ENCODE measurements at places on chromosomes 12 and 14.

DNA sequence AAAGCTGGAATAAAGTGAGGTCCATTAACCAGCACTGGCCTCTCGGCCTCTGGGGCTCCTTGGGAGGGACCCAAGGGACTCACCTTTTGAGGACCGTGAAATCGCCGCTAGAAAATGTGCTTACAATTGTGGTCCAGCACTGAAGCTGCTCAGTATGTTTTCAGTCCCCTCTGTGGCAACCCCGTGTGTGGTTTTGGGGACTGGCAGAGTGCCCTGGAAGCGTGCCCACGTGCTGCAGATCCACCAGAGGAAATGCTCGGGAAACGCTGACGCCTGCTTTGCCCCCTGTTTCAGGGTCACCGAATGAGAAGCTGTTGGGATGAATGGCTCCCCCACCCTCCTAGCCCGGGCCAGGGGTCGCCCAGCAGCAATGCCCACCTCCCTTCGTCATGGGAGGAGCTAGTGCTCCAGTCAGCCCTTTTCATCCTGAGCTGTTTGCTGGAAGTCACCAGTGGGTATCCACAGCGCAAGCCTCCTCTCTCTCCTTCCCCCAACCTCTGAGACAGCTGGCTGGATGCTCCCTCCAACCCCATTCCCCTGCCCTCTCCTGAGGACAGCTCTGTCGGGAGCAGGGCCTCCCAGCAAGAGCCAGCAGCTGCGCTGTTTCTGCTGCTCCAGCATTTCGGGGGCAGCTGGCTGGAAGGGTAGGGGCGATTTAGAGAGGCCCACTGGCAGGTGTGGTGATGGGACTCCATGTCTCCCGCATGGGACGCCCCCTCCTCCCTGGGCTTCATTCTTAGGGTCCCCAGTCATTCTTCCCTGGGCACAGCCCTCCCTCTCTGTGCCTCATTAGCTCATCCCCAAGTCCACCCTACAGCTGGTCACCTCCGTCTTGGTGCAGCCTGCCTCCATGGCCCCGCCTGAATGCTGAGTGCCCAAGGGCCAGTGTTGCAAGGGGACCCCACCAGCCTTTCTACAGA lies 33.2 kb upstream of the PPP1R13B start:
- peak; percentile 73 for DNase-seq

- no peak for DNase-seq
Measured at GRCh38 chr14:99945732-99946651, 119.2 kb upstream of the EVL start.

- DNase-seq: no peak
Measured at GRCh38 chr14:39351708-39352107, 80.5 kb downstream of the FBXO33 start.

DNA sequence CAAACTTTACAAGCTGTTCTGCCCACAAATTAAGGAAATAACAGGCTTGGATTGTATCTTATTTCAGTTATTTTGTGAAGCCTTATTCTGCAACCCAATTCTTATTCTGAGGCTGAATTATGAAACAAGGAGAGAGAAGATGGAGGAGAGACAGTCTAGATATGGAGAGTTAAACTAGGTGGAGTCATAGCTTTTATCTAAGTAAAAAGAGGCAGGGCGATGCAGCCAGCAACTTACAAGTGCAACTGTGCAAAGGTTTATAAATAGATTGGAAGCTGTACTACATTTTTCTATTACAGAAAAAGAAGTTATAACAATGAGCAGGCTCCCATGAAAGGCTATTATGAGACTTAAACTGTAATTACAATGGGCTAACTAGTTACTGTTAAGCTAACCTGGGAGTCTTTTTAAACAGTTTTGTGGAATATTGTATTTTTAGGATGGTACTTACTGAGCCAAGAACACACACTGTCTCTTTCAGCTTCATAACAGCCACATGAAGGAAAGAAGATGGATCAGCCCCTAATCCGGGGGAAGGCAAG lies 22.4 kb downstream of the NID2 start:
- peak; percentile 83 for DNase-seq

DNA sequence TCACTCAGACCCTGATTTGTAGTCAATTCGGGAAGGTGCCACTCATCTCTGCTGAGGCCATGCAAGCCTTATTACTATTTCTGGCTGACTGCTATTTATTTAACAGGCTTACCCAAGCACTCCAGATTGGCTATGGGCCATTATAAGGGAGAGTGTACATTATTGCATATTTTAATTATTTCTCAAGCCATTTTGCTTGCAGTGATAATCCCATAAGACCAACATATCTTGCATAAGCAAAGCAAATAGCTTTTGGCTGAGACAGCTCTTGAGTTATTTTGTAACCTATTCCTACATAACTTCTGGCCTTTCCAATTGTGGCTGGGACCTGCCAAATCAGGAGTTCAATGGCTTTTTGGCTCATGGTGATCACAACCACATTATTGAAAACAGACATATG lies 509.6 kb upstream of the USP15 start:
- DNase-seq: no peak

DNA sequence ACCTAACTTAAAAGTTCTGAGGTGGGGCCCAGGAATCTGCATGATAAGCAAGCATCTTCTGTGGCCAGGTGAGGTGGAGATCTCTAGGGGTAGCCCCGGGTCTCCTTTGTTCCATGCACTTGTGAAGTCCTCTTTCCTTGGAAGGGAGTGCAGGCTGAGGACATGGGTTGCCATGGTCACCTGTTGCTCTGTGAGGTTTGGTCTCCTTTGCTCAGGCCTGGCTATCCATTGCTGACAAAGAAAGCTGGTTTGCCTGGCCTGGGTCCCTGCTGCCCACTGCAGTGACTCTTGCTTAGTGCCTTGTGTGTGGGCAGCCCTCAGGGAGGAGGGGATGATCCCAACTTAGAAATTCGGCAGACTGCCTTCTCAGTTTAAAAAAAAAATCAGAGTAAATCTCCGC lies 11.1 kb downstream of the NRXN3 start:
- no peak for DNase-seq

DNA sequence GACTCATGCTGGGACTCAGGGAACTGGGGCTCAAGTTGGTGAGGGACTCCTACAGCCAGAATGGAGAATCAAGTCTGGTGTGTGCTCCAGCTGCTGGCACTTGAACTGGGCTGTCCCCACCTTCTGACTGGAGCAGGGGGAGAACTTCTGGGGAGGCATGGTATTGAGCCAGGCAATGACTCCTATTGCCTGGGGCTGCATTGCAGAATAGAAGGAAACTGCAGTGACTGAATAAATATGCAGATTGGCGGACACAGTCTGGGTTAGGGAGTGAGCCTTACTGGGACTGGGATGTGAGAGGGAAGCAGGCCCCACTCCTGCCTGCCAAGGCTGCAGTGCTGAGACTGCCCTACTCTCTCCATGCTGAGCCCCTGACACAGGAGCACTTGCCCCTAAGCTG lies 8.8 kb upstream of the ZNF268 start:
- no peak for DNase-seq

DNA sequence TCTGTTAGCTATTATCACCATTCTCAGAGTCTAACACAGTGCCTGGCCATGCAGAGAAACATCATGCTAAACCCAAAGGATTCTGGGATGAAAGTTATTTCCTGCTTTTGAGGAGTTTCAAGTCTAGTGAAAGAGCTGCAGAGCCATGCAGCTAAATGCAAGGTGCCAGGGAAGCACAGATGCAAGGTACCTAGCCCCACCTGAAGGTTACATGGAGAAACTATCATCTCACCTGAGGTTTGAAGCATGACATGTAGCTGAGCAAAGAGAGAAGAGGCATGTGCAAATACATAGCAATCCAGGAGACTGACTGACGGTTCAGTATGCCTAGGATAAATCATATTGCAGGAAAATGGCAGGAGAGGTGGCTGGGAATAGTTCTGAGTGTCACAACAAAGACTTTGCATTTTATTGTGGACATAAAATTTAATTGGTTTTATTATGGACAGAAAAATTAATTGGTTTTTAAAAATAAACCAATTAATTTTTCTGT lies 170.4 kb downstream of the PRKD1 start:
- no peak for DNase-seq

DNA sequence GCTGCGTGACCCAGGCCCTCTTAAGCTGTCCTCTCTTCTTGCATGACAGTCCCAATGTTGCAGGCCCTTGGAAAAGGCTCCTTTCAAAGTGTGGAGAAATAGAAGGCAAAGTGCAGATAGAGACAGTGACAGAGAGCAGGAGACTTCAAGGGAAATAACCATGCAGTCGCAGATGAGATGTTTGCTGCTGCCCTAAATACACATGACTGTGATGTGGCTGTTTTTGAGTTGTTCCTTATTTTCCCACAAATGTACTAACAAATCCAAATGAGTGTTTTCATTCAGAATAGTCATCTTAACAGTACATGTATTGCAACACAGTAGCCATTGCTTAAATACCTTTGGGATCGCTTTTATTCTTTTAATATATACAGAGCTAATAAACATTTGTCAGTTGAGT lies 101.6 kb downstream of the SLC15A5 start:
- DNase-seq: no peak

DNA sequence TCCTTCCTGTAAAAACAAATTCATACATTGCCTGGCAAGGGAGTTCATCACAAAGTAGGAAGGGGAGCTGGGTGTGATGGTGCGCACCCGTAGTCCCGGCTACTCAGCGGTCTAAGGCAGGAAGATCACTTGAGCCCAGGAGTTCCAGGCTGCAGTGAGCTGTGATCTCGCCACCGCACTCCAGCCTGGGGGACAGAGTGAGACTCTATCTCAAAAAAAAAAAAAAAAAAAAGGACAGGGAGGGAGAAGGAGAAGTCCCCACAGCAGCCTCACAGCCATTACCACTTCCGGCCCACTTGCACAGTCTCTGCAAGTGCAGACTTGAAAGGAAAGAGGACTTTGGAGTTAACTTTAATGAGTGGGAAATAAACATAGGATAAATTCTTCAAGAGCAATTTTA lies 121.0 kb downstream of the FBXL14 start:
- DNase-seq: no peak

DNA sequence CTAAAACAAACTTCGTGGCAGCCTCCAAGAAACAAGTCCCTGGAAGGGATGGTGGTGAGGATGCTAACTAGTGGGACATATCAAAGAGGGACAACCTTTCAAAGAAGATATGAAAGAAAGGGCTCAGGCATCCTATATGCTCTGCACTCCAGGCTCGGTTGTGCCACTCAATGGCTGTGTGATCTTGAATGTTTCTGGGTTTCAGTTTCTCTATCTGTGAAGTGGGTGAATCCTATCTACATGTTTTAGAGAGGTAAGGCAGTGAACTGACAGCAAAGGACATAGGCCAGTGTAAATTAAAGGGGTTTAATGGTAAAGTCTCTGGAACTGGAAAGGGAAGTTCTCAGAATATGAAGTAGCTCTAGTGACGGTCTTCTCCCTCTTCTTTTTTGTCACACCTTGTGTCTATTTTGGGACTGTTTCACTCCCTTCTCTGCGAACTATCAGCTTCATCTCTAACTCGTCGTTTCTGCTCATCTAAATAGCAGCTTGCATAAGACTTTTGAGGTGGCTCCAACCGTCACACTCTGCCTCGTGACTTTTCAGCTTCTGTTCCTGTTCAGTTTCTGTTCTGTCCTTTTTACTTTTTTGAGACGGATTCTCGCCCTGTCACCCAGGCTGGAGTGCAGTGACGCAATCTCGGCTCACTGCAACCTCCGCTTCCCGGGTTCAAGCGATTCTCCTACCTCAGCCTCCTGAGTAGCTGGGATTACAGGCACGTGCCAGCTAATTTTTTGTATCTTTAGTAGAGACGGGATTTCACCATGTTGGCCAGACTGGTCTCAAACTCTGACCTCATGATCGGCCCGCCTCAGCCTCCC lies 273.6 kb downstream of the SUDS3 start:
- DNase-seq: no peak

GRCh38 chr12:102673606-102674005 lies 193.2 kb upstream of the IGF1 start:
- no peak for DNase-seq

GRCh38 chr12:40697566-40698259 lies 5.5 kb downstream of the CNTN1 start:
- DNase-seq: no peak

- peak; percentile 42 for DNase-seq
Measured at GRCh38 chr14:60331201-60332045, 82.4 kb downstream of the PPM1A start.

GRCh38 chr12:126488806-126489205 lies 1423.6 kb downstream of the AACS start:
- DNase-seq: peak; percentile 12

DNA sequence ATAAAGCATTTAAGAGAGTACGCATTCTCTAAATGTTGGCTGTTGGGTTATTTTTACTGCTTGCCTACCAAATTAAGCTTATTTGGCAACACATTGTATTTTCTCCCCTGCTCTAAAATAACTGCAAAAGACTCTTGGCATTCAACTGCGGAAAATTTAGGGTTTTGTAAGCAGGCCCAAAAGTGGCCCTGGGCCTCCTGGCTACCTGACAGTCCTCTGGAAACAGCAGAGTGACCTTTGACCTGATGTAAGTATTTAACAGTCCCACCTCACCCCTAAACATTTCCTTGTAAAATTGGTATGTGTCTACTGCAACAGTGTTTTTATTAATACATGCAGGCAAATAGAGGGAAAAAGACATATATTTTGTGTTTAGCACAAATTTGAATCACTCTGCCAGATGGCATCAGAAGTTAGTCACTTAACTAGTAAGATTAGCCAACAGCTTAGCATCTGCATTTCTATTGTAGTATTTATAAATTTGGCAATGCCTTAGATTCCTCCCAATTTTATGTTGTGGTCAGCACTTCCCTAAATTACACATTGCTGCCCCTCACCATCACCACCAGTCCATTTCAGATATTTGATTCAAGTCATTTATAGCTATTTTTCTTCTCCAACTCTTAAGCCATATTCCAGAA lies 11.2 kb downstream of the LLPH start:
- DNase-seq: peak; percentile 29

- DNase-seq: no peak
Measured at GRCh38 chr12:115543269-115543668, 734.2 kb downstream of the MED13L start.

- DNase-seq: peak; percentile 65
Measured at GRCh38 chr12:57840726-57841125, 5.8 kb downstream of the CTDSP2 start.

DNA sequence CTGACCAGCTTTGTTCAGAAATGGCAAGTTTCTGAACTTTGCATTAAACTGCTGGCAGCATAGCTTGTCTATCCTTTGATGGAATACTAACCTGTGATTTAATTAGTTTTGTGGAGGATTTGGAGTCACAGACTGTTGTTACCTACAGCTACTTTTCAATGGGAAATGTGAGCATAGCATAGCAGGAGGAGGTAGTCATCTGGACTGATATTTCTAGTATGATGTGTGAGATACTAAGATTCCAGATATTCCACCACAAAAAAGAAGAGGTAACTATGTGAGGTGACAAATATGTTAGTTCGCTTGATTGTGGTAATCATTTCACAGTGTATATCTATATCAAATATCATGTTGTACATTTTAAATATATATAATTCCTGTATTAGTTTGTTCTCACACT lies 833.0 kb downstream of the SLC6A15 start:
- DNase-seq: no peak

GRCh38 chr12:96141216-96141912 lies 52.8 kb upstream of the ELK3 start:
- peak; percentile 78 for DNase-seq

DNA sequence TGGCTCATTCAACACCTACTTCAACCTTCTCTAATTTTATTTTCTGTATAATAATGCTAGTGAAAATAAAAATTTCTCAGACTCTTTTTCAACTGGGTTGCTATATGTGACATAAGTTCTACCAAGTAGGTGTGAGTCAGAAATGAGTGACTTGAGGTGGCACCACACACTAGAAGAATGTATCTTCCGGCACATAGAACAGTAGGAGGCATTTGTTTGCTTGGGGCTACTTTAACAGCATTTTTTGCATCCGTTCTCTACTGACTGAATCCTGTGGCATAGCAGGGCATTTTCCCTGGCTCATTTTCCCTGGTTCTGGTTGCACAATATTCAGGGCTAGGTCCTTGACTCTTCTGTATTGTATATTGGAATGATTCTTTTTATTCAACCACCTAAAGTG lies 194.0 kb upstream of the SLC16A7 start:
- DNase-seq: no peak
